ENCODE measurements at places on chromosomes 16 and 17.

DNA sequence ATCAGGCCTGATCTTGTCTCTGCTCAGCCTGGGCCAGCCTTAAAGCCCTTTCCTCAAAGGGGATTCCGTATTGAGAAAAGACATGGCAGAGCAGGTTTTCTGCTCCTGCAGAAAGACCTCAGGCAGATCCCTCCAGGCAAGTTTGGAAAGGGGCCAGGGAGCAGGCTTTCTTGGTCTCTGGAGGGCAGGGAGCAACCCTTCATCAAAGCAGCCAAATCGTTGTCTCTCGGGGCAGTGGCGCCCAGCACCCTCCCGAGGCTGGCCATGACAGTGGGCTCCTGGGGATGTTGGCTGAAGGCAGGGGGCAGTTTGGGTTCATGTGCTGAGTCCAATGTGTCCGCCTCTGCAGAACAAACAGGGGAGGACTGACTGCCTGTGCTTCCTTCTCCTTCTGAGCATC lies 168.4 kb upstream of the WSCD1 start:
- no peak for DNase-seq

DNA sequence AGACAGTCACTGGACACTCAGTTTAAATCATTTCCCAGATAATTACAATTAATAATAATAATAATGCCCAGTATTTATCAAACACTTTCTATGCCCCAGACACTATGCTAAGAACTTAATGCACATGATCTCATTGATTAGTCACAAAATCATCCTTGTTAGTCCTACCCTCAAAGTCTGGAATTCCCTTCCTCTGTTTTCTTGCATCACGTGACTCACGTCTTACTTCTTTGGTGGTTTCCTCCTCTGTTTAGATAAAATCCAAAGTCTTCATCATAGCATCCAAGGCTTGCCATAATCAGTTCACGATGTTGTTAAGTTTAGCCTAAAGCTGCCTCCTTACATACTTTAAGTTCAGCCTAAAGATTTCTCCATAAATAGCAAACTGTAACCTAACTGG lies 471.9 kb downstream of the PMP22 start:
- no peak for DNase-seq

DNA sequence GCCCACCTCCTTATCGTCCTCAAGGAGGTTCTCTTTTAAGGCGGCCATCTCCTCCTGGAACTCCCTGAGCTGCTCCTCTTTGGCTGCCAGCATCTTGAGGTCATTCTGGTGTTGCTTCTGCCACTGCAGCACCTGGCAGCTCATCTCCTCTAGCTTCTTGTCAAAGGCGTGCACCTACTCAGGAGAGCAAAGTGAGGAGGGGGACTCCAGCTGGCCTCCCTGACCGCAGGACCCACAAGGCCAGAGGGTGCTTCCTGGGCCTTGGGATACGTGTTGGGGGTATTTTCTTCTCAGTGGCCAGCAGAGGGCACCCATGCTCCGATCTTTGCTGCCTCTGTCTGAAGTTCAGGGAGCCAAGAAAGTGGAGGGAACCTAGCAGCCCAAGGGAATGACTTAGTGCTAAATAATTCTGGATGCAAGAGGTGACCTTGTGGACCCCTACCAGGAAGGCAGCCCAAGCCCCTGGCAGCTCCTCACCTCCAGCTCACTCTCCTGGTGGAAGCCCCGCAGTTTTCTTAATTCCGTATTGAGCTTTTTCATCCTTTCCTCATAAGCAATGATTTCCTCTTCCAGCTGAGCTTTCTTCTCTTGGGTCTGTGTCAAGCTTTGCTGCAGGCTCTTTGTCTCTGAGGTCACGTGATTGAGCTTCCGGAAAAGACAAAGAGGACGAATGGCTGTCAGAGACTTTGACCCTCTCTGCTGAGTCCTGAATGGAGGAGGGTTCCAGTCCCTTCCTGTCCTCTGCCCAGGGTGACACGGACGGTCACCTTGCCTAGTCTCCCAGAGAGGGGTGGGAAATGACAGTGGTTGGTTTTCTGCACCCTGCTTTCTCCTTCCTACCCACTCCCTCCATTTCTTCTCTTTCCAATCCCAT lies 31.4 kb downstream of the DHX38 start:
- DNase-seq = peak; percentile 72

GRCh38 chr16:89931305-89931896 lies 8.3 kb downstream of the TUBB3 start:
- DNase-seq = no peak

GRCh38 chr16:67504031-67505021 lies 21.0 kb upstream of the AGRP start:
- no peak for DNase-seq

All from C1 segment of cervical spinal cord (tissue), 14 donors.